DMS79 treated with DMSO at 0.1 percent for 48 hours (cell line): ENCODE measurements at places on chromosomes 1 and 21.
A peak's percentile ranks its signal among the peaks of the same experiment; 100 is the strongest.

DNA sequence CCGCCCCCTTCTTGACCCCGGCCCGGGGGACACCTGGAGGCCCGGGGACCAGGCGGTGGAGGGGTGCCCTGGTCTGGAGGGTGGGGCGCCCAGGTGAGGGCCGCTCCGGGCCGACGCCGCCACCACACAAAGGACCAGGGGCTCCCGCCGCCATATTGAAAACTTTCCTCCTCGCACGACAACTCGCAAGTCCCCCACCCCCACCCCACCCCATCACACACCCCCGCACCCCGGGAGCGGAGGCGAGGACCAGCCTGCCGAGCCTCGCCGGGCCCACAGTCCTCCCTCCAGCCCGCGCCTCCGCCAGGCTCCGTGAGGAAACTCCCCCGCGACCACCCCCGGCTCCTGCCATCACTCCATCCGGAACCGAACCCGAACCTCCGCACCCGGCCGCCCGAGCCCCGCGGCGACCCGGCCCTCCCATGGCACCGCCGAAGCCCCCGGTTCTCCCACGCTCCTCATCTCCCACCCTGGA, 733 bp downstream of the KDM5B start:
- peak; percentile 45 for DNase-seq

DNA sequence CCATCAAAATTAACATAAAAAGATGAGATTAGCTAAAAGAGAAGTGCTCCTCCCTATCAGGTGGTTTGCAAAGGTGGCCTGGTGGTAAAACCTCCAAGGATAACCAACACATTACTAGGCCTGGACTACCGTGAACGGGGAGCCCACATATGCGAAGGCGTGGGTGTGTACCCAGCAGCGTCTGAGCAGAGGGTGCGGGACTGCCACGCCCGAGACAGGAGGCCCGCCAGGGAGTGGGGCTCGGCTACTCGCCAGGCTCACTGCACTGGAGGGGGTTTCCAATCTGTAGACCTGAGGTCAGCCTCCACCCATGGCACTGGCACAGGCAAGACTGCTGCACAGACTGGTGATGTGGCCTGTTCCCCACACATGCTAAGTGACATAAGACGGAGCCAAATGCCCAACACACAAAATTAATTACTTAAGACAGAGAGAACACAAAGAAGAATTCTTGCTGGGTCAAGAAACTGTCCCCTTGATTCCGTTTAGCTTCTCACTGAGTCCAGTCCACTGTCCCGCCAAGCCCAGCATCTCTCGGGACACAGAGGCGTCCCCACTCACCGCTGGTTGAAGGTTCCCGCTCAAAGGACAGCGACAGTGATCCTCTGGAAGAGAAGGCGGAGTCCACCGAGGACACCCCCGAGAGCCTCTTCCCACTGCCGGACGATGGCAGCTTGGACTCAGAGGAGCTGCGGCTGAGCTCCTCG, 23.4 kb downstream of the RIPK4 start:
- DNase-seq: no peak

- no peak for DNase-seq
Measured at GRCh38 chr1:79325705-79326104, 319.2 kb upstream of the ADGRL4 start.

- no peak for DNase-seq
Measured at GRCh38 chr1:187456446-187456845, 627.7 kb downstream of the PLA2G4A start.

- DNase-seq: no peak
Measured at GRCh38 chr1:192159014-192159413, 752 bp downstream of the RGS18 start.

DNA sequence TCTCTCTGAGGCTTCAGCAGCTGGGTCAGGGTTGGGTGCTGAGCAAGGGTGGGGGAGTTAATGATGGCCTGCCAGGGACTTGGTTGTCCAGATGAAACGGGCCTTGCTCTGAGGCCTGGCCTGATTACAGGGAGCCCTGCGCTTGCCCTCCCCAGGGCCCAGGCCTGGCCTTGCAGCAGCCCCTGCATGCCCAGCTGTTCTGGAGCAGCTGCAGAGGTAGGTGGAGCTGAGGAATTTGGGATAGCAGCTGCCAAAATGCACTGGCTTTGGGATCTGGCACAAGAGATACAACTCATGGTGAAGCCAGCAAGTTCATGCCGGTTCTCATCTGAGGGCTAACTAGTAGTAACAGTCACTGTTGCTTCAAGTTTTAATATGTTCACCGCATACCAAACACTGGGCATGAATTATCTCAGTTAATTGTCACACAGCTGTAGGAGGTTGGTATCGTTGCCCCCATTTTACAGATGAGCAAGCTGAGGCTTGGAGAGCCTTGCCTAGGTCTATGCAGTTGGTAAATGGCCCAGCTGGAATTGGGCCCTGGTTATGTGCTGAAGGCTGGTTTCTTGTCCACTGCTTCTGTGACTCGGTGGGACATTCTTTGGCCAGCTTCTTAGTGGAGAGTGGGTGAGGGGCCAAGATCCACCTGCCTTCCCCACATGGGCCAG, 7.3 kb upstream of the SERINC2 start:
- DNase-seq: no peak

GRCh38 chr1:186463926-186464325, 3.0 kb upstream of the PDC start:
- no peak for DNase-seq

DNA sequence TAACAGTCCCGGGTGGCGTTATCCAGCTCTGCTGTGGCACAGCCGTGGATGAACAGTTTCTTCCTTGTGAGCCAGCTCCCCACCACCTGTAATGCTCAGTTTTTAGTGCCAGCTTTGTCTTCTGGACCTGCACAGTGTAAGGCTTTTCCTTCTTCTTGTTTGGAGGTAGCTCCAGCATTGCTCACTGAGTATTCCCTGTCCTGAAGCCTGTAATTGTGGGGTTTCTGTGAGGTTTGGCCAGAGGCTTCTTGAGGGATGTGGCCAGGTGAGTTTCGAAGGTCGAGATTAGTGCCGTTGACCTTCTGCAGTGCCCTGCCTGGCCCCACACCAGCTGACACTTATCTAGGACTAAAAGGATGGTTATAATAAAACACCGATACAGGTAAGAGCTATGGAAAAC, 75.0 kb downstream of the PBX1 start:
- DNase-seq: no peak

DNA sequence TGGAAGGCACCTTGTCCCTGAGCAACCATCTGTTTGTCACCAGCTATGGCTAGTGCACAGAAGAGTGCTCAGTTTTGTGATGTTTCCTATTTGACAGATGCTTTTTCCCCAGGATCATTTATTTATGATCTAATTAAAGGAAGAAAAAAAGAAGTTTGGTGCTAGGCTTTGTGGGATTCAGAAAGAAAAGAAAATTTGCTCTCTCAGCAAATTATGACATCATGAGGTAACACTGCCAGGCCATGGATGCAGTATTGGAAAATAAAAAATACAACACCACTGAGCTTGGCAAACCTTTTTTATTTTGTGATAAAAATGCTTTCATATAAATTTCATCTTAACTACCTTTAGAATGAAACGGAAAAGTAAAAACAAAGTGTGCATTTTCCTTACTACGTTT, 15.5 kb upstream of the ADAM30 start:
- DNase-seq: no peak

GRCh38 chr1:78184460-78185072, 138.8 kb downstream of the GIPC2 start:
- DNase-seq: no peak

DNA sequence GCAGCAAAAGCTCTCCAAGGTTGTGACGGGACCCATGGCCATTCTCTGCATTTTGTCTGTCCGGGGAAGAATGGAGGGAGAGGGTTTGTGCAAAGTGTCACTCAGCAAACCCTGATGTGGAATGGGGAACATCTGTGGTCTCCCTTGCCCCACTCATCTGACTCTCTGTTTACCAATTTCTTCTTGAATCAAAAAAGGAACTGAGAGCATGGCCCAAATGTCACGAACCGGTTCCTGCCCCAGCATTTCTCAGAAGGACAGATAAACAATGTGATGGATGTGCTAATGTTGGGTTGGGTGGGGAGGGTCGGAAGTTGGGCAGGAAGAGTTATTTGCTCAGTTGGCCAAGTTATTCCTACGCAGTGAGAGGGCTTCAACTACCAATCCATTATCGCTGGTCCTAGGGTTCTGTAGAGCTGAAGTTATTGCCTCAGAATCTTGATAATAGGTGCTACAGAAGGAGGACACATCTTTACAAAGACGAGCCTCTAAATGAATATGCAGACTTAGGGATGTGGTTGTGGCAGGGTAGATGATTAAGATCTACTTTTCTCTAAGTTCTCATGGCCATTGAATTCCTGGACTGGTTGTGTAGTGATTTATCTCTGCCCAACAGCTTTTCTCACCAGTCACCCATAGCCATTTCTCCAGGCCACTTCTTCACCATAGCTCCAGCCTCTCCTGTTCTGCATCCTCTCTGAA, 9.6 kb upstream of the DUSP12 start:
- no peak for DNase-seq

GRCh38 chr1:53697721-53698383, 41.1 kb downstream of the GLIS1 start:
- no peak for DNase-seq

DNA sequence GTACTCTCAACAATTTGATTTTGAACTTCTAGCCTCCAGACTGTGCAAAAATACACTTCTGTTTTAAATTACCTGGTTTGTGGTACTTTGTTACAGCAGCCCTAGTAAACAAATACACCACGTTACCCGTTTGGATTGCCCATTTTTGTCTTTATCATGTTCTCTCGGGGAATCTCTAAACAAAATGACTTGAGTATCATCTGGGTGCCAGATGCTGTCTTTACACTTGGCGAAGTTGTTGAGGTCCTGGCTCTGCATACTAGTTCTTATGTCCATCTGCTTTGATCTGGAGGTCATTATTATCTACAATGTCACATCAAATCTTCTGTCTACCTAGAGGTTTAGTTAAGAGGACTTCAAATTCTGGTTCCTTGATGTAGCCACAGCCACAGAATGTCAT, 142.4 kb upstream of the NRIP1 start:
- no peak for DNase-seq

- peak; percentile 51 for DNase-seq
Measured at GRCh38 chr1:52751589-52752483, 25.6 kb downstream of the ZYG11B start.

- DNase-seq: peak; percentile 98
Measured at GRCh38 chr1:11908095-11908675, 18.0 kb downstream of the KIAA2013 start.

- DNase-seq: no peak
Measured at GRCh38 chr1:81703756-81704463, 96.8 kb upstream of the ADGRL2 start.

GRCh38 chr1:213256438-213257087, 205.5 kb downstream of the RPS6KC1 start:
- peak; percentile 10 for DNase-seq

- DNase-seq: peak; percentile 67
Measured at GRCh38 chr1:96944432-96945092, 223.0 kb downstream of the PTBP2 start.

DNA sequence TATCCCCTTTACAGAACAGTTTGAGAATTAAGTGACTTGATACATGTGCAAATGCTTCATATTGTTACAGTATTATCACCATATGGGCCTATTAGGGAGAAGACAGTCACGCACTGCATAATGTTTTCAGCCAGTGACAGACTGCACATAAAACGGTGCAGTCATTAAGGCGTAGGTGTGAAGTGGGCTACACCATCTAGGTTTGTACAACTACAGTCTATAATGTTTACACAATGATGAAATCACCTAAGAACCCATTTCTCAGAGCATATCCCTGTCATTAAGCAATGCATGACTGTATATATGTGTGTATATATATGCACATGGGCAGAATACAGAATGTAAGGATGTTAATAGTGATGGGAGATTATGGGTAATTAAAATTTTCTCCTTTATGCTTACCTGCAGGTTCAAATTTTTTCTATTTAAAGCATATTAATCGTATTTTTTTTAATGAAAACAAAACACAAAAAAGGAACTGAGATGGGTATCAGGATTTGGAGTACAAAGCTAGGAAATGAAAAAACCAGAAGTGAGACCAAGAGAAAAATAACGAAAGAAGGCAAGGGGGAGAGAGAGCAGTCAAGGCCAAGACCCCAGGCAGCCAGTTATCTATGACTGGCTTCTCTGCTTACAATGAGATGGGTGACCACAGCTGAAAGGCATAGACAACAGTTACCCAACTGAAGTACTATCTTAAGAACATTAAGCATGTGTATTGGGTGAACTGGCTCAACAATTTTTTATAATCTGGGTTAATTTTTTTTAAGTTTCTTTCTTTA, 122.9 kb upstream of the DAB1 start:
- DNase-seq: no peak

DNA sequence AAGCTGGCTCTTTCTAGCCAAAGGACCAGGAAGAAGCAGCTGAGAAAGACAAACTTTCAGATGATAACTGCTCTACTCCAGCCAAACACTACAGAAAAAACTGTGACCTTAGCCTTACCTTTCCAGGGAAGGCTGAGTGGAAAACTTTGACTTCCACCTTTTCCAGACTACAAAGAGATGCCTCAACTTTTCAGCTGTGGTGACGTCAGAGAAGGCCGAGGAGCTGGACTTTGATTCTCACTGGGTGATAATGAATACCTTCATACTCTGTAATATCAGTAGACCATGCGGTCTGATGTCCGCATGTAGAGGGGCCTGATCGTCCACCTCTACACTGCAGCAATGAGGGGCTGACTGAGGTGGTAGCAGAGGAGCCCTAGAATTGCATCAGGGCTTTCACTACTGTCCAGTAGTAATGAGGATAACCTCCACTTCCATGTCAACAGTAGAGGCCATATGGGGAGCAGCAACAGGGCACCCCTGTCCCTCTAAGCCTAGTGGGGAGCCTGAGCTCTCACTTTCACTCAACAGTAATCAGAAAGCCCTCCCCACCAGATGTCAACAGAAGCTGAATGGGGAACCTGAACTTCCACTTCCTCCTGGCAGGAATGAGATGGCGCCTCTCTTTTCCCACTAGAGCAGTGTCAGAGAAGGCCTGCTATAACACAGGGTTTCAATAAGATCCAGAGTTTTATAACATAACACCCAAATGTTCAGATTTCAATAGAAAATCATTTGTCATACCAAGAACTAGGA, 28.4 kb upstream of the PADI1 start:
- DNase-seq: no peak

DNA sequence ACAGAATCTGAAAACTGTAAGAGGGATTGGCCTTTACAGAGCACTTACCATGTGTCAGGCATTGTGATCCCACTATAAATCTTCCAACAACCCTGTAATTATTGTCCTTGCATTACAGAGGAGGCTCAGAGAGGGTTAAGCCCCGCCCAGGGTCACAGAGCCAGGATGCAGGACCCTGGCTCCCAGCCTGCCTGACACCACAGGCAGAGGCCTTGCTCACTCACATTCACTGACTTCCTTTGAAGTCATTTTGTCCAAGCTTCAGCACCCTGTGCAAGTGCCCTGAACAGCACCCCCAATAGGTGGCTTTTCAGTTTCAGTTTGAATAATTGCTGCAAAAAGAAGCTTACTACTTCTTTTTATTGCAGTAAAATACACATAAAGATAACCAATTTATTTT, 256.8 kb upstream of the NFIA start:
- no peak for DNase-seq
